Activated CD8-positive, alpha-beta memory T cell treated with anti-CD3 and anti-CD28 coated beads for 1 hour (primary cell): ENCODE measurements at places on chromosomes 2 and 18.
A peak's percentile ranks its signal among the peaks of the same experiment; 100 is the strongest.

- no peak for DNase-seq
These were observed 1495.5 kb upstream of the ACVR2A start for GRCh38 chr2:146349334-146349733.

DNA sequence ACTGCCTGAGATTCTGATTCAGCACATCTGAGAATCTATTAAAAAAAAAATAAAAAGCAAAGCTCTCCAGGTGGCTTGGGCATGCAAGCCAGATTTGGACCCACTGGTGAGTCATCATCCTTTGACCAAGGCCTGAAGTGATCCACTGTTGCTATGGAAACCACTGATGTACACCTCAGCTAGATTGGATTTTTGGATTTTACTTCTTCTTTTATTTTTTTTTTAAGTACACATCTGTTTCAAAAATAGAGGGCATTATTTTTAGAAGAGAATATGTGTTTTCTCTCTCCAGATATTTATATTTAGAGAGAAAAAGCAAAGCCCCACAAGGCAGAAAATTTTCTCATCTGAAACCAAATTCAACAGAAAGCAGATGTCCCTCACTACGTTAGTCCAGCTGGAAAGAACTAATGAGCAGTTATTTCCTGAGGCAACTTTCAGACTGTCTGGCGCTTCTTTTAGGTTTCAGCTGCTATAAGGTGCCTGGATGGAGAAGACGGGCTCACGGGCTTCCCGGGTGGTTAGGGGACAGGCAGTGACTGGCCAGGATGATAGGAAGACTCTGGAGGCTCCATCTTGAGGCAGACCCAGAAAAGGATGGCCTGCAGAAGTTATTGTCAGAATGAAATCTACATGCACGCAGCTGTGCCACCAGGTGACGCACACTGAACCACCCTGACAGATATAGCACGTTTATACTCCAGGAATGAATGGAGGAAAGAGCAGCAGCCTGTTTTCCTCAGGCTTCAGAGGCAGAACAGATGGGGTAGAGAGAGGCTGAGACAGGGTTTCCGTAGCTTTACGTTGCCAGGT is 50.5 kb downstream of the MRPL35 start:
- no peak for DNase-seq

GRCh38 chr2:61426267-61426897 is 44.5 kb downstream of the USP34 start:
- peak; percentile 50 for DNase-seq

GRCh38 chr2:45984896-45985473 is 312.2 kb upstream of the EPAS1 start:
- no peak for DNase-seq

GRCh38 chr2:76275788-76276187 is 565.1 kb upstream of the GCFC2 start:
- no peak for DNase-seq

DNA sequence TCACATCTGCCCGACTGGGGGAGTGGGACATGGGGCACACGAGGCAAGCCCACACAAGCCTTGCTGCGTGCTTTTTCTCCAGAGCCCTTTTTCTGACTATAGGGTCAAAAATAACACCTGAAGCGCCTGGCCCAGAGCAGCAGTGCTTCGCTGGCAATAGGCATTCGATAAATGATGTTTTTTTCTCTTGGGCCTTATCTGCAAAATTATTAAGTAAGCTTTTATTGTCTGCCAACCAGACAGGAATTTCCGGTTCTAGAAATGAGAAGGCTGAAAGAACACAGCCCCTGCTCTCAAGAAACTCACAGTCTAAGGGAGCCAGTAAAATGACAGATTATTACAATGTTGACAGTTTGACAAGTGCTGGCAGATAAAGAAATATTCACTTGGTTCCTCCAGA is 2.7 kb upstream of the TMBIM1 start:
- DNase-seq = no peak

- no peak for DNase-seq
These were observed 37.7 kb downstream of the FOSL2 start for GRCh38 chr2:28430377-28430765.

GRCh38 chr2:129857200-129857599 is 122.3 kb upstream of the RAB6C start:
- no peak for DNase-seq

GRCh38 chr18:63348508-63349136 is 18.4 kb downstream of the KDSR start:
- DNase-seq = no peak

DNA sequence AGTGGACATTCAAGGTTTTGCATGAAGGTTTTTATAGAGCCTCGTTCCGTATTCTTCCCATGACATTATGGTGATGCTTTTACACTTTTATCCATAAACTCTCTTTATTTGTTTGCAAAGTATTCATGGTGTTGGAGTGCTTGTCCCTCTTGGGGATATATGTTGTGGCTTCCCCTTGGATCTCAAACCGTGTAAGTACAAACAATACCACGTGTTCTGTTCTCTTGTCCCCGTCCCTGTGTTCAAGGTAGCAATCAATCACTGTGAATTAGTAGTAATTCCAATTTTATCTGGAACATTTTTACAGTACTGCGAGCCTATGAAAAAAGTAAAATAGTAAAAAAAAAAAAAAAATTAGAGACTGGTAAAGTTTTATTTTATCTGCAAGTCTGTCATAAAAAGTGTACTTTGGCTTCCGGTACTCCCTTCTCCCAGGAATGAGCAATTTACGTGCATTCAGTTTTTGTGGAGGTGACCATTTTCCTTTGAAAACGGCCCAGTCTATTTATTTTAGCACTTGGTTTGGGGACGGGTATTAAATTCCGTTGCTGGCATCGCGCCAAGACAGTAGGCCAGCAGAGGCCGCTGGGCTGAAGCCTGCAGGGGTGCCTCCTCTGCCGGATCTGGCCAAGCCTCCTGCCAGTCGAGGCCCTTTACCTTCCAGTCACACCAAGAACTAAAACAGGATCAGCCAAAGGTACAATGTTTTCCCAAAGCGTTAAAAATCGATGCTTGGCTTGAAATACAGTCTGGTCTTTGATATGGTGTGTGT is 175.7 kb downstream of the SOCS6 start:
- peak; percentile 18 for DNase-seq
